ENCODE measurements at places on chromosomes 6 and 20. TPM values are rescaled to one million over a fixed set of nuclear protein-coding genes. Genes with fewer than 3 reads are reported as not detected.

PARD6B gene
- total RNA-seq: 80.3 TPM

KHDC1L gene
- total RNA-seq: not detected

PTK6 gene
- total RNA-seq: 12.9 TPM

FOXC1 gene
- total RNA-seq: 18.6 TPM

GRIK2 gene
- 0.61 TPM for total RNA-seq

PRRT1 gene
- 12.6 TPM for total RNA-seq

PRKN gene
- not detected for total RNA-seq

MRPL14 gene
- 96.3 TPM for total RNA-seq

MROH8 gene
- total RNA-seq: 3.3 TPM

OR14J1 gene
- total RNA-seq: not detected

FBXO5 gene
- total RNA-seq: 20.6 TPM

DNA sequence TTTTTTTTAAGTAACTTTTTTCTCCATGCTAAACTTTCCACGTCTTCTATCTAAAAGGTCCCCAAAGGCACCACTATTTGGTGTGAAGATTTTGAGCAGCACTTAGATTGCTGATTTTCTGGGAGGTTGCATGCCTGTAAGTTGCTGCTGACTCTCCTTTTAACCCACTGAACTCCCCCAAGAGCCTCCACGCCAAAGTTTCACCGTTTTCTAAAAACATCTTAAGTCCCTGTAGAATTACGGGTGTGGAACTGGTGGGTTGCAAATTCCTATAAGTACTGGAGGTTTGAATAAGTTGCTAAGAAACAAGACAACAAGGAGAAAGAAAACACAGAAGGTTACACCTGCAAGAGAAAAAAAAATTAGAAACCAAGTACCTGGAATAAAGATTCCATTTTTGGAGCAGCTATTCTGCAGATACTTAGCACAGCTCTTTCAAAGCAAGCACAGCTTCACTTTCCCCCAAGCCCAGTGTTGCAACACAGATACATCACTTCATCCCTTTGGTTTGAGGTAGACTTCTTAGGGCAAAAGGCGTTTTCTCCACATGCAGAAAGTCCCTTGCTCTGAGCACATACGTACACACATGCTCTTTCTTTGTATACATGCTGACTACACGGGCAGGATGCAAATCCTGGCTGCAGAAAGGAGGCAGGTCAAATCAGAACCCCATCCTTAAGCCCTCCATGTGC, 5.0 kb downstream of the JAG1 start:
- peaks cover 20% of the 10 kb centered on the region for H3K36me3 ChIP-seq
- no peak overlapping the region for H3K27ac ChIP-seq
- DNase-seq: no peak
- no peak overlapping the region for H3K4me3 ChIP-seq
- H3K4me1 ChIP-seq: 0 out of 2 replicates have a peak, but pooled peaks cover 5% of the 10 kb centered on the region

GRCh38 chr6:40112350-40112749, 178.1 kb upstream of the MOCS1 start:
- H3K4me3 ChIP-seq: no peak overlapping the region
- no peaks in the 10 kb centered on the region for H3K27me3 ChIP-seq
- no peaks in the 10 kb centered on the region for H3K36me3 ChIP-seq

DNA sequence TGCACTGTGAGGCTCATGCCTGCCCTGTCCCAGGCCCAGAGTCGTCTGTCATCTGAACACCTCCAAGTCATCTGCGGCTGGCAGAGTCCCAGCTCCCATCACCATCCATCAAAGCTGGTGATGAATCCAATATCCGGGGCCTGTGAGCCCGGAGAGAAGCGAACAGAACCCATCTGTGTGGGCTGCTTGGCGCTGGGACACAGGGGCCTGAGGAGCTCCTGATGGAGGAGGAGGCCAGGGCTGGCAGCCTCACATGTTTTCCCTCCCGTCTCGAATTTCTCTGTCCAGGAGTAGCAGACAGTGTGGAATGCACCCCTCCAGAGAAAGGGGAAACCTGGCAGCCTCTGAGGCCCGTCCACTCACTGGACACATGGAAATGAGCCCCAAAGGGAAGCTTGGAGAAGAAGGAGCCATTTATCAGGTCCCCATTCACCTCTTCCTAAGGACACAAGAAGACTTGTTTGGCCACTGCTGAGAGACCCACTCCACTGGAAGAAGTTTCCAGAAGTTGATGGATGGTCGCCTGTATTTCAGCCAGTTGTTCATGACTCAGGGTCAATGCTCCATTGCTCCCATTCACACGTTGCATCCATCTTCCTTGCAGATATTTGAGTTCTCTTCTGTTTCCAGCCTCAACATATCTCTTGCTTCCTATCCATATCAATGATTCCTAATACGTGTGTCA, 307.5 kb upstream of the SULF2 start:
- no peaks in the 10 kb centered on the region for H3K27me3 ChIP-seq
- DNase-seq: no peak
- no peak overlapping the region for H3K27ac ChIP-seq
- H3K4me3 ChIP-seq: no peak overlapping the region

- H3K27me3 ChIP-seq: no peaks in the 10 kb centered on the region
- no peak overlapping the region for H3K4me3 ChIP-seq
- DNase-seq: no peak
- no peaks in the 10 kb centered on the region for H3K36me3 ChIP-seq
Observed at GRCh38 chr6:52337633-52338290, 24.2 kb upstream of the PAQR8 start.

- H3K4me1 ChIP-seq: no peaks in the 10 kb centered on the region
- H3K27me3 ChIP-seq: no peaks in the 10 kb centered on the region
- H3K36me3 ChIP-seq: no peaks in the 10 kb centered on the region
- no peak overlapping the region for H3K27ac ChIP-seq
- no peak for DNase-seq
- H3K4me3 ChIP-seq: no peak overlapping the region
Observed at GRCh38 chr6:9370480-9370879, 935.1 kb upstream of the SLC35B3 start.

- DNase-seq: no peak
- H3K27ac ChIP-seq: no peak overlapping the region
- H3K36me3 ChIP-seq: no peaks in the 10 kb centered on the region
Observed at GRCh38 chr6:40779409-40779808, 192.2 kb upstream of the LRFN2 start.

DNA sequence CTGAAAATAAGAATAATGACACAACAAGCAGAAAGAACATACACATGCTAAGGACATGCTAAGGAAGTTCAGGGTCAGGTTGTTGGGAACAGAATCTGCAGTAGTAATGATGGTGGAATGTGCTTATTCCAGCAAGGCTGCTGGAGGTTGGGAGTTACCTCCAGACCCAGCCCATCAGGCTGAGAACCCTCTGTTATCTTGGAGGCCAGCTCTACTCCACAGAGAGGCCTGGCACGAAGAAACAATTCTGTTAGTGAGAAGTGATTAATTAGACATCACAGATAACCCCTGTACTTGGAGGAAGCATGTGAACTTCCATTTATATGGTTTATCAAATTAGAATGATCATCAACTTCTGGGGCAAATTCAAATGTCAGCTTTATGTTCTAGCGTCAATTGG, 22.1 kb upstream of the ARHGAP18 start:
- no peak overlapping the region for H3K4me3 ChIP-seq
- no peaks in the 10 kb centered on the region for H3K4me1 ChIP-seq
- no peak for DNase-seq
- no peaks in the 10 kb centered on the region for H3K27me3 ChIP-seq
- H3K36me3 ChIP-seq: no peaks in the 10 kb centered on the region
- H3K27ac ChIP-seq: no peak overlapping the region

GRCh38 chr20:19648024-19648423, 110.0 kb upstream of the RIN2 start:
- no peaks in the 10 kb centered on the region for H3K4me1 ChIP-seq
- peaks cover 67% of the 10 kb centered on the region for H3K27me3 ChIP-seq
- H3K4me3 ChIP-seq: no peak overlapping the region
- DNase-seq: no peak
- H3K27ac ChIP-seq: no peak overlapping the region

- no peaks in the 10 kb centered on the region for H3K27me3 ChIP-seq
- H3K27ac ChIP-seq: no peak overlapping the region
- H3K36me3 ChIP-seq: no peaks in the 10 kb centered on the region
Observed at GRCh38 chr6:134217798-134218140, 100.1 kb downstream of the SGK1 start.

DNA sequence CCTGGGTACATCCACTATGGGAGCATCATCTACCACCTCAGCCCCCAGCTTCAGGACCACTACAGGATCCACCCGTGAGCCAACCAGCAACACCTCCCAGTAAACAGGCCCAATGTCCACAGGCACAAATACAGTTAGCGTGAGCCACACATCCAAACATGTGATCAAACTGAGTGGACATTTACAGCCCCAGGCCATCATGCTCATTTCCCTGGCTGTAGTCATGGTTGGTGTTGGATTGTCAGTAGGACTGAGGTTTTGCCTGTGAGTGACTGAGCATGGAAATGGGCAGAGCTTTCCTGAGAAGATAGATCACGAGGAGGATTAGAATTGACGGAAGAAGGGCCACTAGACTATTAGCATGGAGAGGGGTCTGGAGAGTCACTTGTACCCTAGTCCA, 10.7 kb upstream of the MUC21 start:
- DNase-seq: no peak
- no peaks in the 10 kb centered on the region for H3K27me3 ChIP-seq
- peaks cover 7% of the 10 kb centered on the region for H3K4me1 ChIP-seq
- no peaks in the 10 kb centered on the region for H3K36me3 ChIP-seq

GRCh38 chr6:44935693-44936300, 392.3 kb upstream of the RUNX2 start:
- H3K4me3 ChIP-seq: no peak overlapping the region
- no peaks in the 10 kb centered on the region for H3K36me3 ChIP-seq
- no peaks in the 10 kb centered on the region for H3K4me1 ChIP-seq
- no peak overlapping the region for H3K27ac ChIP-seq

GRCh38 chr6:135871296-135871695, 19.8 kb downstream of the PDE7B start:
- no peaks in the 10 kb centered on the region for H3K27me3 ChIP-seq
- no peak for DNase-seq
- H3K4me3 ChIP-seq: no peak overlapping the region
- H3K4me1 ChIP-seq: no peaks in the 10 kb centered on the region

GRCh38 chr6:159089909-159090308, 45.1 kb upstream of the TAGAP start:
- no peak overlapping the region for H3K27ac ChIP-seq
- no peaks in the 10 kb centered on the region for H3K36me3 ChIP-seq
- no peak for DNase-seq
- H3K4me3 ChIP-seq: no peak overlapping the region

DNA sequence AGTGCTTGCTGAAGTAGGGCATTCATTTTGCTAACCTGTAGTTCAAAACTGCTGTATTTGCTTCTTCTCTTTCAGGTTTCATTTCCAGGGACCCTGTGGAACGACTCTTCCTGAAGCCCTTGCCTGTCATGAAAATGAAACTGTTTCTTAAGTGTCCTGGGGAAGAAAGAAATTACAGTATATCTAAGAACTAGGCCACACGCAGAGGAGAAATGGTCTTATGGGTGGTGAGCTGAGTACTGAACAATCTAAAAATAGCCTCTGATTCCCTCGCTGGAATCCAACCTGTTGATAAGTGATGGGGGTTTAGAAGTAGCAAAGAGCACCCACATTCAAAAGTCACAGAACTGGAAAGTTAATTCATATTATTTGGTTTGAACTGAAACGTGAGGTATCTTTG, 3.4 kb upstream of the NOL7 start:
- no peak overlapping the region for H3K27ac ChIP-seq
- H3K36me3 ChIP-seq: peaks cover 4% of the 10 kb centered on the region
- peaks cover 18% of the 10 kb centered on the region for H3K4me1 ChIP-seq
- no peaks in the 10 kb centered on the region for H3K27me3 ChIP-seq
- H3K4me3 ChIP-seq: no peak overlapping the region
